ENCODE measurements at places on chromosomes 7 and 10. TPM values are rescaled to one million over a fixed set of nuclear protein-coding genes. Genes with fewer than 3 reads are reported as not detected.
A peak's percentile ranks its signal among the peaks of the same experiment; 100 is the strongest.

GRCh38 chr10:29348836-29349235 is 60.0 kb downstream of the LYZL1 start:
- DNase-seq = no peak

GRCh38 chr10:26503911-26504310 is 65.8 kb downstream of the APBB1IP start:
- no peak for DNase-seq

- no peak for DNase-seq
Measured at GRCh38 chr7:125425506-125425905, 495.9 kb upstream of the POT1 start.

- peak; percentile 31 for DNase-seq
Measured at GRCh38 chr10:624605-625332, 64.7 kb downstream of the DIP2C start.

- DNase-seq = no peak
Measured at GRCh38 chr10:100979791-100980272, 7.5 kb downstream of the MRPL43 start.

DNA sequence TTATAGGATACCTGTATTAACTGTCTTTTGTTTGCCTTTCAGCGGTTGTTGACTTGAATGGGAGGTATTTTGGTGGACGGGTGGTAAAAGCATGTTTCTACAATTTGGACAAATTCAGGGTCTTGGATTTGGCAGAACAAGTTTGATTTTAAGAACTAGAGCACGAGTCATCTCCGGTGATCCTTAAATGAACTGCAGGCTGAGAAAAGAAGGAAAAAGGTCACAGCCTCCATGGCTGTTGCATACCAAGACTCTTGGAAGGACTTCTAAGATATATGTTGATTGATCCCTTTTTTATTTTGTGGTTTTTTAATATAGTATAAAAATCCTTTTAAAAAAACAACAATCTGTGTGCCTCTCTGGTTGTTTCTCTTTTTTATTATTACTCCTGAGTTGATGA is 26.6 kb downstream of the RBM17 start:
- DNase-seq = no peak

GRCh38 chr7:134639683-134640279 is 6.9 kb upstream of the BPGM start:
- no peak for DNase-seq

GRCh38 chr10:96536129-96536528 is 22.4 kb upstream of the TLL2 start:
- no peak for DNase-seq

DNA sequence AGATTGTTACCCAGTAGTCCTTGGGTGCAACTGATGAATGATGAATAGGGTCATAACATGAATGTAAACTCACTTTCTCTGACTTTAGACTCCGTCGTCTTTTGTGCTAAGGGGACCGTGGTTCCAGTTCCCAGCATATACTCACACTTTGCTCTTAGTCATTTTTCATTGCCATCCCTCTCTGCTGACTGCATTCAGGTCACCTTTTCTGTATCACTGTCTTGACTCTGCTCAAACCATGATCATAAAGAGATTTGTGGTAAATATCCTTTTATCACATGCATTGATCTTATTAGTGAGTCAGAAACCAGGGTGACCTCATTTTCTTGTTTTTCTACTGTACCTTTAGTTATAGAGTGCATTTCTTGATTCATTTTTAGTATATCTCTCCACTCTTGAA is 141.1 kb upstream of the AGR3 start:
- DNase-seq = no peak

DNA sequence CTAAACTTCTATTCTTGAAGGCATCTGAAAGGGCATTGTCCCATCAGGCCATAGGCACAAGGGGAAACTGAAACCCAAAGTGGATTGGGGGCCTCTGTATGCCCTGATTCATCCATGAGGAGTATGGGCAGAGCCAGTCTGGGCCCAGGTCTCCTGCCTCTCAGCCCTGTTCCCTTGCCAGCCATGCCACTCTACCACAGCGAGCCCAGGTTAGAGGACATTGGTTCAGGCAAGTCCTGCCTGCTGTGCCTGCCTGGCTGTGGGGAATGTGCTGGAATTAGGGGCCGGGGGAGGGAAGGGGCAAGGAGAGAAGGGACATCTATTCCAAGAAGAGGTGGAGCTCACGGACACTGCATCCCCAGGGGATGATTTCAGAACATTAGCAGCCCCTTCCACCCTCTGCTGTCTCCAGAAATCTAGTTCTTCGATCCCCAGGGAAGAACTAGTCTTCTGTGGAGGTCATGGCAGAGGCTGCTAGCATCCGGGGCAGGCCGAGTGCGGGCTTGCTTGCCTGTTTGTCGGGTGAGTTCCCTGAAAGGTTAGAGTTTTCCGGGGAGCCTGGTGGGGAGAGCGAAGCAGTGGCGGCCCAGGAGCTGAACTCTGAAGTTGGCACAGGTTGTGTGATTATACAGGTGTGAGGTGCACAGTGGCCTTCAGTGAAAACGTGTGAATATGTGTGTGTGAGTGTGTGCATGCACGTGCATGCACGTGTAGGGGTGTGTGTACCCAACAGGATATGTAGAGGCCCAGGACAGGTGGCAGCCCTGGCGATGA is 37.8 kb downstream of the TBATA start:
- DNase-seq = no peak

DNA sequence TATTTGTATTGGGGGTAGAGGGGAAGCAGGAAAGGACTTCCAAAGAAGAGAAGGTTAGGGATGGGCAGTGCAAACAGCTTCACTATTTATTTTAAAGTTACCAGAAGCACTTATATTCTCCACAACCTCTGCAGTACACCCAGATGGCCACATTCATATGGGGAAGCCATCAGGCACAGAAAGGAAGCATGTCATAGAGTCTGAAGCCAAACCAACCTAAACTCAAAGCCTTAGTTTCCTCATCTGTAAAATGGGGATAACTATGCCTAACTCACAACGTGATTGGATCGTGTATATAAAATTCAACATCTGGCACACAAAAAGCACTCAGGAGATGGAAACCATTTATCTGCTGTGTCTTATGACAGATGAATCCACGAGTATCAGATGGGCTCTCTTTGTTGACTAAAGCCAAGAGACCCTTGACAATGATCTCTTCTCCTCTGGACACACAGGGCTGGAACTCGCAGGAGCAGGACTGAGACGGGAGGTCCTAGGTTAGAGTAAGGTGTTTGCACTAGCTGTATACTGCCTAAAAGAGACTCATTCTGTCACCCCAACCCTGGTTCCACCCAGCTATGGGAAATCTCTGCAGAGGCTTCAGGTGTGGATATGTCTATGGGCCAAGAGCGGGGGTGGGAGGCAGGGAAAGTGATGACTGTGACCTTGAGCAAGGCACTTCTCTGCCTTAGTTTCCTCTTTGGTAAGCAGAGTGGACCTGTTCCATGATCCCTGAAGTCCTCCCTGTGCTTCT is 1.8 kb downstream of the KIAA1549 start:
- no peak for DNase-seq

GRCh38 chr7:94395141-94396036 is 694 bp downstream of the COL1A2 start:
- peak; percentile 69 for DNase-seq

- DNase-seq = no peak
Measured at GRCh38 chr7:69844264-69844868, 246.1 kb downstream of the AUTS2 start.

DNA sequence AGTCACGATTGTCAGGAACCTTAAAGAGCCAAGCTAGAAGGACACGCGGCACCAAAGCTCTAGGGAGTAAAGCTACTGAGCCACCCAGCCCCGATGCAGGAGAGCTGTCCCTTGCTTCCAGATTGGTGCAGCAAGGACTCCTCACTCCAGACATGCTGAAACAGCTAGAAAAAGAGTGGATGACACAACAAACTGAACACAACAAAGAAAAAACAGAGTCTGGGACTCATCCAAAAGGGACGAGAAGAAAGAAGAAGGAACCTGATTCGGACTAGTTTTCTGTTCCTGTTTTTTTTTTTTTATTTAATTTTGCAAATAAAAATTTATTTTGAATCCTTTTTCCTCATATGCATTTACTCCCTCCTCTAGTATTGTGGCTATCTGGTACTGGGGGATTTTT is 11.4 kb upstream of the HKDC1 start:
- no peak for DNase-seq

DNA sequence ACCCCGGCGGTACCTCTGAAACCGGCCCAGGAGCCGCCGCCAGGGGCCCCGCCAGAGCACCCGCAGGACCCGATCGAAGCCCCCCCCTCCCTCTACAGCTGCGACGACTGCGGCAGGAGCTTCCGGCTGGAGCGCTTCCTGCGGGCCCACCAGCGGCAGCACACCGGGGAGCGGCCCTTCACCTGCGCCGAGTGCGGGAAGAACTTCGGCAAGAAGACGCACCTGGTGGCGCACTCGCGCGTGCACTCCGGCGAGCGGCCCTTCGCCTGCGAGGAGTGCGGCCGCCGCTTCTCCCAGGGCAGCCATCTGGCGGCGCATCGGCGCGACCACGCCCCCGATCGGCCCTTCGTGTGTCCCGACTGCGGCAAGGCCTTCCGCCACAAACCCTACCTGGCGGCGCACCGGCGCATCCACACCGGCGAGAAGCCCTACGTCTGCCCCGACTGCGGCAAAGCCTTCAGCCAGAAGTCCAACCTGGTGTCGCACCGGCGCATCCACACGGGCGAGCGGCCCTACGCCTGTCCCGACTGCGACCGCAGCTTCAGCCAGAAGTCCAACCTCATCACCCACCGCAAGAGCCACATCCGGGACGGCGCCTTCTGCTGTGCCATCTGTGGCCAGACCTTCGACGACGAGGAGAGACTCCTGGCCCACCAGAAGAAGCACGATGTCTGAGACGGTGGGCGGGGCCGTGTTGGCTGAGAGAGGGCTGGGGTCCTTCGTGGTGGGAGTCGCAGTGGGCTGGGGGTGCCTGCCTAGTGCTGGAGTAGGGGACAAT is 3.8 kb downstream of the REPIN1 start:
- no peak for DNase-seq

- peak; percentile 29 for DNase-seq
Measured at GRCh38 chr7:9017286-9017685, 583.9 kb downstream of the NXPH1 start.

GRCh38 chr10:24463611-24464426 is 254.9 kb downstream of the KIAA1217 start:
- no peak for DNase-seq

DNA sequence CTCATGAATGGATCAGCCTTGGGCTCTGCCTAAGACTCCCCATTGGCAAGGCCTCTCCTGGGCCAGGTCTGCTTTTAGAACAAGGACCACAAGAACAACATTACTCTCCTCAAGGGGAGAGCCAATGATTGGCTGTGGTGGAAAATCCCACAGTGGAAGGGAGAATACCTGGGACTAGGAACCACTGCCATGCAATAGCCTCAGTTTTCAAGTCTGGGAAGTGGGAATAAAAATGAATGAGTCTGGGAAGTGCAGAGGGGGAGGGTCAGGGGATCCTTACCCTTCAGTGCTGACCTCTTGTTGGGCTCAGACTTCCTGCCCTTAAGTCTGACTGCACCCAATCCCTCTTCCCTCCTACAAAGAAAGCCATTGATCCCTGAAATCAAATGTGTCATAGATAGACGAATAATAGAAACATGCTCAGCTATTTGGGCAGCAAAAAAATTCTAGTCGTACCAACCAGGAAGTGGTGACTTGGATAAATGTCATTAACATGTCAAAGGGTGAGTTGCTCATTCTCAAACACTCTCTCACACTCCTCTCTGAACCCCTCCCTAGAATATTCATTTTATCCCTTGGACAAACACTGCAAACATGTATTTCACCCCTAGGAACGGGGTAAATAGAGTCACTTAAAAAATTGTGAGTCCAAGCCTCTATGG is 123.6 kb downstream of the SH3PXD2A start:
- DNase-seq = no peak

- no peak for DNase-seq
Measured at GRCh38 chr10:22874189-22874854, 53.5 kb upstream of the ARMC3 start.

DNA sequence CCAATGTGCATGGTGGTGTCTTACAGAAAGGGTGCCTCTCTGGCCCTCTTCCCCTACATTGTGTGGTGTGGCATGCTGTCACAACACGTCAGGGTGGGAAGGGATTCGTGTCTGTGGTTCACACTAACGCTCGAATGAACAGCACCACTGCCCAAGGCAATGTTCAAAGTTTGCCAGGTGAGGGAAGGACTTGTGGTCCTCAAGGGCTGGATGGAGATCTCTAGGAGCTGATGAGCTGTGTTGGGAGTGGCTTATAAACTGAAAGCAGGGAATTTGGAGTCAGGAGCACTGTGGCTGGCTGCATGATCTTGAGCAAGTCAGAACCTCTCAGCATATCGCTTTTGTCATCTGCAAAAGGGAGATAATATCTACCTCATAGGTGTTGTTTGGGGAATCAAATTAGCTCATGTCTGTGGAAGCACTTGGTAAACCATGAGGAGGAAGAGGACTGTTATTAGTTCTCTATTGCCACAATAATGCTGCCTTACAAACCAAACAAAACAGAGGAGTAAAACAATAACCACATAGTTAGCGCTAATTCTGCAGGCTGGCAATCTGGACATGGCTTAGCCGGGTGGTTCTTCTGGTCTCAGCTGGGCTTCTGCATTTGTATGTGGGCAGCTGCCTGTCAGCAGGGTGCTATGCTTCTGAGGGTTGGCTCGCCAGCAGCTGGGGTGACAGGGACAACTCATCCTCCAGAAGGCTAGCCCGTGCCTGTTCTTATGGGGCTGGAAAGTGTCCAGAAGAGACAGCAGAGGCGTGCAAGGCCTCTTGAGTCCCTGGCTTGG is 22.9 kb upstream of the C10orf105 start:
- no peak for DNase-seq

DNA sequence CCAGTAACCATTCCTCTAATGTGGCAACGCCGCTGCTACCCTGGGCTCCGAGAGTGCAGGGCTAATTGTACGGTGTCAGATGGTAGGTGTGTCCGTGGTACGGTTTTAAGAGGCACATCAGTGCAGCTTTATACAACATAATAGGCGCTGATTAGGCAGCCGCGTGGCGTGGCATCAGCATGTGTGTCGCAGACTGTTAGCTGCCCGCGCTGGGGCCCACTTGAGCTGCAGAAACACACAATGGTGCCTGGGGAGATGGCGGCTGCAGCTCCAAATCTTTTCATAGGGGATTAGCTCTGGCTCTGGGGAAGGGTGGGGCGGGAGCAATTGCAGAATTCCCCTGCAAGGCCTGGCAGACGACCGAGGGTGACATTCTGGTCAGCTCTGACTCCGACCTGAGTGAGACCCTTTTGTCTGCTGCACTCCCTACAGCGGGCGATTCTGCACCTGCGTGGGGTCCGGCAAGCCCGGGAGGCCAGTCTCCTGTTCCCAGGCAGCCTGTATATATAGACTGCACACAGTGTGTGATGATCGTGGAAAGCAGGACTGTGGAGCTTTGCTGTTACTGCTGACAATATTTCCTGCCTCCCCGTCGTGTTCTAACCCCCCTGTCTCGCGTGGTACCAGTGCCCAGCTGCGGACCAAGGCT is 722.7 kb upstream of the CELF2 start:
- DNase-seq = no peak

GRCh38 chr7:66629222-66630062 is 761 bp downstream of the KCTD7 start:
- no peak for DNase-seq

UPK3B gene
- polyA plus RNA-seq = 0.38 TPM

C10orf67 gene
- polyA plus RNA-seq = 1.9 TPM

TFEC gene
- polyA plus RNA-seq = 44.0 TPM

CCDC71L gene
- polyA plus RNA-seq = 10.5 TPM

AMPH gene
- polyA plus RNA-seq = 14.5 TPM

PALD1 gene
- polyA plus RNA-seq = 12.1 TPM

LRRN3 gene
- 5.1 TPM for polyA plus RNA-seq

SEMA3E gene
- polyA plus RNA-seq = 1.5 TPM

SOSTDC1 gene
- 61.2 TPM for polyA plus RNA-seq

CTAGE8 gene
- polyA plus RNA-seq = 7.2 TPM

SFRP5 gene
- 0.14 TPM for polyA plus RNA-seq

MEST gene
- polyA plus RNA-seq = 725 TPM

TMUB1 gene
- 26.2 TPM for polyA plus RNA-seq

CYP2W1 gene
- polyA plus RNA-seq = 2.0 TPM

FGL2 gene
- 96.9 TPM for polyA plus RNA-seq

VSIR gene
- 14.1 TPM for polyA plus RNA-seq
